Substantia nigra (tissue), 51 donors: ENCODE measurements at places on chromosomes 16 and 17.
A peak's percentile ranks its signal among the peaks of the same experiment; 100 is the strongest.

- peak; percentile 81 for DNase-seq
These were observed 3.4 kb downstream of the CHST6 start for GRCh38 chr16:75491876-75492275.

GRCh38 chr16:67847064-67847861 lies at the start of gene CENPT:
Gene CENPT (minus strand): TSS chr16:67847693. CDS start chr16:67833859, 13,834 bp downstream.
- DNase-seq, result peak; percentile 82

GRCh38 chr17:34622862-34623623 lies 43.7 kb downstream of the TMEM132E start:
- DNase-seq, result no peak

DNA sequence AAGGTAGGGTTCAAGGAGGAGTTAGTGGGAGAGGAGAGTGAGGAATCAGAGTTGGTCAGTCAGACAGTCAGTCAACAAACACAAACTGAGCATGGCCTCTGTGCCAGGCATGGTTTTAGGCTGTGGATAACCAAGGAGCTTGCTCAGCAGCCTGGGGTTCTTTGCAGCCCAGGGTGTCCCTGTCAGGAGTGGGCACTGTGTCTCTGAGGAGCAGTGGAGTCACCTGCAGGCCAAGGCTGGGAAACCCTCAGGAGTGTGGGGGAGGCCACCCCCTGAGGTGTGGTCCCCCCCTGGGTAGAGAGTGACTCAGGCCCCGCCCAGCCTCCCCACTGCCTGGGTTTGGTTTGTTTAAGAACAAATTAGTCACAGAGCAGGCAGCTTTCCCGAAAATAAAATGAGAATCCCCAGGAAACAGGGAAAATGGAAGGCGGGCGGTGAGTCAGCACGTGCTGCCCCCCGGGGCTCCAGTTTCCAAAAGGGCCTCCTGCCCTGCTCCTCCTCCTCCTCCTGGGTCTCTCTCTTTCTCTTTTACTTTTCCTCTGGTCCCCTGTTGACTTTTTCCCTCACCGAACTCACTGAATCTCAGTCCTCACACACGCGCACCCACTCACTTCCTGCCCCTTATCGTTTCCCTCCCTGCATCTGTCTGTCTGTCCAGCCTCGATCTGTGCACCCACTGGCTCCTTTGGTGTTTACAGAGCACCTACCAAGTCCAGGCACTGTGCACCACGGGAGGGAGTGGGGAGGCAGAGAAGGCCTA lies 44.3 kb downstream of the SOCS3 start:
- DNase-seq, result no peak

GRCh38 chr16:71255721-71256120 lies 25.2 kb upstream of the HYDIN start:
- DNase-seq, result no peak

- peak; percentile 6 for DNase-seq
These were observed 6.3 kb downstream of the CSF3 start for GRCh38 chr17:40021451-40021971.

- no peak for DNase-seq
These were observed 12.8 kb downstream of the ITGAE start for GRCh38 chr17:3788200-3788599.

- DNase-seq, result no peak
These were observed 20.3 kb downstream of the TRIM25 start for GRCh38 chr17:56893503-56893902.

DNA sequence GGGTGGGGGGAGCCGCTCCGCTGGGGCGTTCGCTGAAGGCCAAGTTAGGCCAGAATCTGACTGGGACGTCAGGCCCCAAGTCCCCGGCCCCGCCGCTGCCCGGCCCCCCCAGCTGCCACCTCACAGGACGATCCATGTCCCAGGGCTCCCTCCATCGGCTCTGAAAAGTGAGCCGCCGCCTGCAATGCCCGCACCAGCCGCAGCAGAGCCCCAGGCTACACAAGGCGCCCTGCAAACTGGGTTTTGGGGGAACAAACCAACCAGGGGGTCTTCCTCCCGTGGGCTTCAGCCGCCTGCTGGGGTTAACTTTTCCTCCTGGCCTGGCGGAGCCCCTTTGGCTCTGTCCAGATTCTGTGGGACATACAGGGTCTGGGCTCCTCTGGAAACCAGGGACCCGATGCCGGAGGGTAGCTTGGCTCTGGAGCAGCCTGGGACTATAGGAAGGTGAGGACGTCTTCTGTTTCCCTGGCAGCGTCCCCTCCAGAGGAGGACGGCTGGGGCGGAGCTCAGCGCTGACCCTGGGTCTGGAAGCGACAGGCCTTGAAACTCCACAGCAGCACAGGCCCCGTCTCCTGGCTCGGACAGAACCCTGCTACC lies 835 bp downstream of the NME4 start:
- peak; percentile 75 for DNase-seq

GRCh38 chr16:59013930-59014329 lies 279.8 kb upstream of the GOT2 start:
- no peak for DNase-seq

DNA sequence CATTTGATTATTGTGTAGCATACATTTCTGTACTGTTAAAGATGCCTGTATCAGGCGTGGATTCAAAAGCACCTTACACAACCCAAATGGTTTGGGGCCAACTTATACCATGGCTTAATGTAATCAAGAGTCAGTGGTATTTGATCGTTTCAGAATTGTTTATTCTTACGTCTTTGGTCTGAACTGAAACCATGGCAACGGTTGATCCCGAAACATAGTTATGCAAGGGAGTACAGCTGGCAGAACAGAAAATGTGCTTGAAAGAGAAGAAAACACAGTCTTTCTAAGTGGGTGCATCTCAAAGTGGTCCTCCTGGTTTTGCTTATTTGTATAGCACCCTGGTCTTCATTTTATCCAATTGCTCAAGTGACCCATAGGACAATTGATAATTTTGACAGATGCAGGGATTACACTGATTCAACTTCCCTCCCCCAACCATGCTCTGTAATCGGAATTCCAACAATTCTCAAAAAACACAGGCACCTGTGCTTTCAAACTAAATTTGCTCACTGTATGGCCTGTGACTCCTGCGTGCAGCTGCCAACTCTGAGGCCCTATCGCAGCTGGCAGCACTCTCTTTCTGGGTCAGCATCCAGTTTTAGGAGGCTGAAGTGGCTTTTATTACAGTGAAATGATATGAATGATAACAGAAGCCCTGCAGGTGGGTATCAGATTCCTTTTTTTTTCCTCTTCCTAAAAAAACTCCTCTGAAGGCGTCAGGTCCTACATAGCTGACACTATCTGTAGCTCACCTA lies 77.0 kb upstream of the AXIN2 start:
- DNase-seq, result no peak

DNA sequence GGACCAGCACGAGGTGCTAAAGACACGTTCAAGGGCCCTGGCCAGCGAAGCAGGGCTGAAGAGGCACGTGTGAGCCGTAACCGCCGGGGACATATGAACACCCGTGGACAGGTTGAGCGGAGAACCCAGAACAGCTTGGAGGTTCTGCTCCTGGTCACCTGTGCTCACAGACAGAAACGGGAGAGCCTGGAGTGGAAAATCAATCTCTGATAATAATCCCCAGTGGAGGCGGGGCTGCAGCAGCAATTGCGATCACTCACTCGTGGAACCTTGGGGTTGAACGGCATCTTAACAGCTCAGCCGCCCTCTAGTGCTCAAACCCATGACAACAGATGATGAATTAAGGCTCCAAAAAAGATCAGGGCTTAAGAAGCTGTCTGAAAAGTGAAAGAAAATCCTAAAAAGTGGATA lies 25.6 kb downstream of the WIPI1 start:
- DNase-seq, result no peak

- no peak for DNase-seq
These were observed 202 bp downstream of the CEP131 start for GRCh38 chr17:81222620-81222905.
